Vagina (tissue), 2 donors: ENCODE measurements at places on chromosomes 7 and 10. TPM values are rescaled to one million over a fixed set of nuclear protein-coding genes. Genes with fewer than 3 reads are reported as not detected.

The H2BK1 gene
- total RNA-seq = not detected

The AKR1E2 gene
- 3.7 TPM for total RNA-seq

The CHN2 gene
- 11.0 TPM for total RNA-seq

The SPDYE16 gene
- not detected for total RNA-seq

The ENTPD1 gene
- total RNA-seq = 17.7 TPM

The SLC26A3 gene
- total RNA-seq = not detected

The CDK14 gene
- total RNA-seq = 21.6 TPM

The TMEM176A gene
- 43.7 TPM for total RNA-seq

- no peak overlapping the region for H3K27ac ChIP-seq
- no peaks in the 10 kb centered on the region for H3K4me1 ChIP-seq
- no peak for DNase-seq
- no peaks in the 10 kb centered on the region for H3K36me3 ChIP-seq
- H3K27me3 ChIP-seq = no peaks in the 10 kb centered on the region
These were observed 6.1 kb upstream of the SLC25A13 start for GRCh38 chr7:96328016-96328415.

DNA sequence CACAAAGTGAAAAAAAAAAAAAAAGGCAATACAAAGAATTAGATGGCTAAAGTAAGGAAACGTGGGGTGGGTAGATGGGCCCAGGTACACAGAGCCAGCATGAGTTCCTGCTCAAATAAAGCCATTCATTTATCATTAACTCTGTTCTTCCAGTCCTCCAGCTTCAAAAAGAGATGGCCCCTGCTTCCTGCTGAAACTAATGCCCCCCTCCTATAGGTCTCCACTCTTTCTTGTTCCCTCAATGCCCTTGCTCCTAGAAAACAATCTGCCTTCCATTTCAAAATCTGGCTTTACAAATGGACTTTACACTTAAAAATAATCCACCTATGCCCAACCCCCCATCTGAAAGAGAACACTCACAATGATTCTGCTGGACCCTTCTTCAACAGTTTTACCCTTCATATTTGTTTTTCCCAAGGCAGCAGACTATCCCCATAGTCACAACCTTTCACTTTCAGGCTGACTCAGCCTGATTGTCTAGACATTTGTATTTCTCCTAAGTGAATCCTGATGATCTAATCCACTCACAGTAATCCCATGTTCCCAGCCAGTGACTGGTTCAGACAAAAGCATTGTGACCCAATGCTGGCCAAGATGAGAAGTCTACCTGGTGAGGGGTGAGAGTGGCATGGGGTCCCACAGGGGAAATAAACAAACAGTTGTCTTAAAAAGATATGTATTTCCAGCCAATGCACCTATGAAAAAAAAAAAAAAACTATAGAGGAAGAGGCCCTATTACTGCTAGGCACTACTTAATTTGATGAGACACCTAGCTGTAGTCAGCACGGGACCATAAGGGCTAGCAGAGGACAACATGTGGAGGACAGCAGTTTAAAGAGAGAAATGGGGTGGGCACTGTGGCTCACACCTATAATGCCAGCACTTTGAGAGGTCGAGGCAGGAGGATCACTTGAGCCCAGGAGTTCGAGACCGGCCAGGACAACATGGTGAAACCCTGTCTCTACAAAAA lies 74.6 kb upstream of the GRID1 start:
- no peak overlapping the region for H3K27ac ChIP-seq
- DNase-seq = no peak
- no peaks in the 10 kb centered on the region for H3K4me1 ChIP-seq

- no peak overlapping the region for H3K27ac ChIP-seq
- no peaks in the 10 kb centered on the region for H3K4me1 ChIP-seq
- no peaks in the 10 kb centered on the region for H3K27me3 ChIP-seq
- no peaks in the 10 kb centered on the region for H3K36me3 ChIP-seq
- no peak overlapping the region for H3K4me3 ChIP-seq
- DNase-seq = no peak
These were observed 32.5 kb downstream of the MTERF1 start for GRCh38 chr7:91847876-91848588.

GRCh38 chr10:12787297-12787696 lies 214.2 kb downstream of the CCDC3 start:
- DNase-seq = no peak
- H3K27me3 ChIP-seq = no peaks in the 10 kb centered on the region
- no peaks in the 10 kb centered on the region for H3K4me1 ChIP-seq

GRCh38 chr7:130136579-130137167 lies 66.3 kb downstream of the KLHDC10 start:
- no peaks in the 10 kb centered on the region for H3K36me3 ChIP-seq
- peaks cover 12% of the 10 kb centered on the region for H3K4me1 ChIP-seq
- no peak overlapping the region for H3K4me3 ChIP-seq
- H3K27me3 ChIP-seq = no peaks in the 10 kb centered on the region
- DNase-seq = no peak

GRCh38 chr10:79559726-79560125 lies 481 bp downstream of the SFTPA2 start:
- H3K27ac ChIP-seq = no peak overlapping the region
- H3K4me1 ChIP-seq = no peaks in the 10 kb centered on the region
- H3K27me3 ChIP-seq = no peaks in the 10 kb centered on the region
- DNase-seq = no peak
- H3K36me3 ChIP-seq = no peaks in the 10 kb centered on the region

DNA sequence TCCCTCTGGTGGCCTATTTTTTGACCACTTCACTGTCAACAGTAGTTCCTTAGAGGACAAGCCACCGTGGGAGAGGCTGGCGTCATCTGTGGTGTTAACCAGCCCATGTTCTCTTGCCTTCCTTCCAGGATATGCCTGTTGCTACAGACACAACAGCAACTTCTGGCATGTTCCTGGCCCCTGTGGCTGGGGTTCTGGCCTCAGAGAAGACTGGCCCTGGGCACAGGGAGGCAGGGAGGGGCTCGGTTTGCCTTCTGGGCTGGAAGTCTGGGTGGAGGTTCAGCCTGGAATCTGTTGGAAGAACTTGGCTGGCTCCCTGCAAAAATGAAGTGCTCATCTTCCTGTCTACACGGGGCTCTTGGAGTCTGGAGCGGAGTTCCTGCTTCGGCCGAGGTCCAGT lies 25.7 kb downstream of the GOLGA7B start:
- DNase-seq = no peak
- no peak overlapping the region for H3K4me3 ChIP-seq
- H3K4me1 ChIP-seq = peaks cover 6% of the 10 kb centered on the region
- no peaks in the 10 kb centered on the region for H3K27me3 ChIP-seq
- H3K27ac ChIP-seq = no peak overlapping the region
- H3K36me3 ChIP-seq = no peaks in the 10 kb centered on the region

DNA sequence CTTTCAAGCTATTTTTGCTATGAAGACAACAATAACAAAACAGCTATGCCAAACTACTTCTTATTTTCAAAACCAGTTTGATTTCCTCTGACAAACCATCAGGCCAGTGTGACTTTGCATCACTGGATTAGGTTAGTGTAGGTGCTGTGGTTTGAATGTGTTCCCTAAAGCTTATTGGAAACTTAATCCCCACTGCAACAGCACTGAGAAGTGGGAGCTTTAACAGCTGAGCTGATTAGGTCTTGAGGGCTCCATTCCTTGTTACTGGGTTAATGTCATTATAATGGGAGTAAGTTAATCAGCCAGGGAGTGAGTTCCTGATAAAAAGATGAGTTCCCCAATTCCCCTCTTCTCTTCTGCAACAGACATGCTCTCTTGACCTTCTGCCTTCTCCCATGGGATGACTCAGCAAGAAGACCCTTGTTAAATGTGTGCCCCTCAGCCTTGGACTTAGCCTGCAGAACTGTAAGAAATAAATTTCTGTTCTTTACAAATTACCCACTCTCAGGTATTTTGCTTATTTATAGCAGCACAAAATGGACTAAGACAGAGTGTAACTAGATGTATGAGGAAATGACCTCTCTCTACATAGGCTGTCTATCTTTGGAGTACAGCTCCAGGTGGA lies 186.8 kb downstream of the CTTNBP2 start:
- DNase-seq = no peak
- no peak overlapping the region for H3K27ac ChIP-seq
- H3K27me3 ChIP-seq = no peaks in the 10 kb centered on the region
- no peak overlapping the region for H3K4me3 ChIP-seq
- H3K4me1 ChIP-seq = no peaks in the 10 kb centered on the region
- no peaks in the 10 kb centered on the region for H3K36me3 ChIP-seq

GRCh38 chr7:151276666-151277590 lies 28.4 kb upstream of the SMARCD3 start:
- no peaks in the 10 kb centered on the region for H3K27me3 ChIP-seq
- H3K36me3 ChIP-seq = no peaks in the 10 kb centered on the region
- H3K4me1 ChIP-seq = peaks cover 33% of the 10 kb centered on the region
- H3K27ac ChIP-seq = peak overlapping the region; percentile 33
- peak overlapping the region; percentile 45 for H3K4me3 ChIP-seq
- DNase-seq = no peak

- peak overlapping the region; percentile 67 for H3K4me3 ChIP-seq
- H3K4me1 ChIP-seq = peaks cover 32% of the 10 kb centered on the region
- H3K27ac ChIP-seq = no peak overlapping the region
- H3K36me3 ChIP-seq = peaks cover 47% of the 10 kb centered on the region
These were observed 1.5 kb downstream of the ZNF394 start for GRCh38 chr7:99498546-99498944.

DNA sequence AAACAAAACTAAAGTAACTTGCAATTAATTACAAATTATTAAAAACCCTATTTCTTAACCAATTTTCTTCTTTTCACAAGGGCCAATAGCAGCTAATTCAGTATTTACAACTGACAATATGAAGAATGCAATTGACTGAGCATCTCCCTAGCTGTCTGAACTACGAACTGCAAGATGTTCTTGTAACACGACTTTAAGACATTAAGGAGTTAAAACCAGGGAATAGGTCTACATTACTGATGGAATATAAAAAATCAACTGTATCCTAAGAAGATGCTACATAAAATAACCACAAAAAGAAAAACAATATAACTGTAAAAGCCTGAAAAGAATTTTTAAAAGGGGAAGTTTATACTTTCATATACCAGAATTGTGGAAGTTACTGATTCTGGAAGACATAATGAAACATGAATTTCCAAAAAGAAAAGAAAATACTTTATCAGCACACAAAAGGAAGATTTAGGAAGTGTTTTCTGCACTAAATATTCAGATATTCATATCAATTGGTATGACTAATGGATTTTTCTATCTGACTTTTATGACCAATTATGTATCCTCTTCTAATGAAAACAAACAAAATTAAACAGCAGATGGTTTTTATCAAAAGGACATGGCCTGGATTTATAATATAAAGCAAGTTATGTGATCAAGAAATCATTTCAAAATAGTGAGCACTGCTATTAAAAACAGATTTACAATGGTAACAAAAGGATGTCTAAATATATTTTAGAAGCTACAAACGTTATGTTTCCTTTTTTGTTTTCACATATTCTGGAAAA lies 1.6 kb downstream of the GPR22 start:
- peaks cover 4% of the 10 kb centered on the region for H3K4me1 ChIP-seq
- H3K4me3 ChIP-seq = no peak overlapping the region

DNA sequence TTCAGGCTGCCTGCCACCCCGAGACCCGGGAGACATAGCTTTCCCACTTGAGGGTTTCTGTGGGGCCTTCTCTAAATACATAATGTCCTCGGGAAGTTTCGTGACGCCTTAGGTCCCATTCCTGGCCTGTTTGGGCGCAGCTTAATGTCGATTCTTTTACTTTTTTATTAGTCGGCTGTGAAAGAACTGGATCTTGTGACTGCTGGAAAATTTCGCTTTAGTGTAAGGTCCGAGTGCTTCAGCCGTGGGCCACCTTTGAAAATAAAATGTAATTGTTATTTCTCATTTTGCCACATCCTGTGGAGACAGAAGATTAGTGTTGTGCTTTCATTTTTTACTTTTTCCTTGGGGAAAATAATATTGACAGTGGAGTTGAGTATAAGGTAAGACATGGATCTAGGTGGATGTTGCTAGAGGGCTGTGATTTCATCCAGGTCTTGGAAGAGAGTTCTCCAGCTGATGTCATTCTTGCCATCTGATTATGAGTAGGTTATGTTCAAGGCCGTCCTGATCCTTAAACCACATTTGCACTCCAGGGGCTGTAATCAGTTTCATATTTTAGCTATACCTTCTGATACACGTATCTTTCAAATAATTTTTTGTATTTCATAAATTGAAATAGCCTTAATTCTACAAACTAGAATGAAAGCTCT lies 830 bp downstream of the RAB18 start:
- H3K27ac ChIP-seq = peak overlapping the region; percentile 92
- H3K36me3 ChIP-seq = peaks cover 4% of the 10 kb centered on the region
- no peaks in the 10 kb centered on the region for H3K27me3 ChIP-seq

GRCh38 chr7:24835643-24836042 lies 78.4 kb upstream of the GSDME start:
- no peaks in the 10 kb centered on the region for H3K27me3 ChIP-seq
- H3K36me3 ChIP-seq = no peaks in the 10 kb centered on the region
- no peak for DNase-seq
- no peak overlapping the region for H3K27ac ChIP-seq

DNA sequence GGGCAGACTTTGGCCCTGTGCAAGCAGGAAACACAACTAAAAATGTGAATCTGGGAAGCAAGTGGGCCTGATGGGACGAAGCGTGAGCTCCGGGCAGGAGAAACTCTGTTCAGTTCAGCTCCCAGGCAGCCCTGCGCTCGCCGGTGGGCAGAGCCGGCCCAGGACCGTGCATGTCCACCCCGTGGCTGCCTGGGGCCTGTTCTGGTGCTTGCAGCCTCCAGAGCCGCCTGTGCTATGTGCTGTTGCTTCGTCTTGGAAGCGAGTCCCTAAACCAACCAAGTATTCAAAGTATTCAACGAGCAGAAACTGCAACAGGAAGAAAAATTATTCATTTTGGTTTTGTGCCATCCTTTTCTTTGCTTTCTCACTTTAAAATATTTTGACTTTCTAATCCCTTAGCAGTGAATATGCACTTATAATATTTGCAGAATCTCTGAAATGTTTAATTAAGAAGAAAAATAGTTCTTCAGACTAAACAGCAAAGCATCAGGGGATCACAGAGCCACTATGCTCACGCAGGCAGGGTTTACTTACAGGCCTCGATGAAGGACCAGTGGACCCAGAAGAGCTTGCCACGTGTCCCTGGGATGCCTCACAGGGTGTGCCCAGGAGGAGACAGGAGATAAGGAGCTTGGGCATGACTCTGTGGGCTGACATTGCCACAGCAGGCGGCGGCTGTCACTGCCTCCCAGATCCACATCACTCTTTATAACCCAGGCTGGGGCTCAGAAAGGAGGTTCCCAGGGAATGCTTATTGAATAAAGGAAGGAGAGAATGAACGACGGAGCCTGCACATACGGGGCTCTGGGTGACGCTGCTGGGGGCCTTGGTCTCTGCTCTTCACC lies 45.6 kb downstream of the VIPR2 start:
- no peaks in the 10 kb centered on the region for H3K36me3 ChIP-seq
- H3K4me1 ChIP-seq = peaks cover 33% of the 10 kb centered on the region
- peak overlapping the region; percentile 68 for H3K27ac ChIP-seq
- DNase-seq = no peak
- H3K27me3 ChIP-seq = no peaks in the 10 kb centered on the region
